ENCODE measurements at places on chromosomes 16 and 17. TPM values are rescaled to one million over a fixed set of nuclear protein-coding genes. Genes with fewer than 3 reads are reported as not detected.
A peak's percentile ranks its signal among the peaks of the same experiment; 100 is the strongest.

The ZNF771 gene
- 5.8 TPM for total RNA-seq

DNA sequence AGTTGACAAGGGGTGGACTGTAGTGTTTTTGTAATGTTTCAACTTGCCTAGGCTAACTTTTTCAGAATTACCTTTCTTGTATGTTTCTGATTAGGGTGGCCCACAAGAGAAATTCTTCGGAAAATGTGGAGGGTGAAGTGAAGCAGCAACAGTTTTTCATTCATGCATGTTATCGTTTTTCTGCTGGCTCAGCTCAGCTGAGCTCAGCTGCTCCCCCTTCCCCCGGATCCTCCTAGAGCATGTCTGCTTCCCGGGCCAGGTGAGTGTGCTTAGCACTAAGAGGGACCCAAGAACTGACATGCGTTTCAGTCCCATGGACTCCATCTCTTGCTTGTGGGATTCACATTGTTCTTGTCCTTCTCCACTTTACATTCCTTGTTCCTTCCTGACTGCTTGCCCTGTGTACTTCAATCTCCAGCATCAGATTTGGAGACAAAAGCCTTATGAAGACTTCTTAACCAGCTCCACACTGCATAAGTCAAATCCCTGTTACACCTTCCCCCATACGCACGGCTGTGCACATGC, 33.6 kb downstream of the SCPEP1 start:
- DNase-seq, result no peak

DNA sequence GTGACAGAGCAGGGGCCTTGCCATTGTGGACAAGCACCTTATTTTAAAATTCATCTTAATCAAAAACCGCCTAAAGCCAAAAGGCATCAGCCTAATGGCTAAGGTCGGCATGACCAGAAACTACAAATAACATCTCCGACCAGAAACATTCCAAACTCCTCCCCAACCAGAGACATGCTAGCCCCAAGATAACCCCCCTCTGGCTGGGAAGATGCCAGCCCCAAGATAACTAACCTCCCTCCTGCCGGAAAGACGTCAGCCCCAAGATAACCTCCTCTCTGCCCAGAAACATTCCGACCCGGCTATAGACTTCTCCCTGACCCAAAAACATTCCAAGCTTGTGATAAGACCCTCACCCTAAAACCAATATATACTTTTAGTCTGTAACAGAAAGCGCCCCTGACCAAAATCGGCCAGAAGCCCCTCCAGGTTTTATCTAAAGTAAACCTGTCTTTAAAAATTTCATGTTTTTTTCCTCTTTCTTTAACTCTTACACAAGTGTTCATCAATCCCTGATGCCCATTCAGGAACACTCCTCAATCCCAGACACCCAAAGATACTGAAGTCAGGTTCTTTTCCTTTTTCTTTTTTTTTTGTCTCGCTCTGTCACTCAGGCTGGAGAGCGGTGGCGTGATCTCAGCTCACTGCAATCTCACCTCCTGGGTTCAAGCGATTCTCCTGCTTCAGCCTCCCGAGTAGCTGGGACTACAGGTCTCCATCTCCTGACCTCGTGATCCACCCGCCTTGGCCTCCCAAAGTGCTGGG, 32.7 kb downstream of the TLE7 start:
- DNase-seq, result no peak

The IL17C gene
- total RNA-seq, result not detected

DNA sequence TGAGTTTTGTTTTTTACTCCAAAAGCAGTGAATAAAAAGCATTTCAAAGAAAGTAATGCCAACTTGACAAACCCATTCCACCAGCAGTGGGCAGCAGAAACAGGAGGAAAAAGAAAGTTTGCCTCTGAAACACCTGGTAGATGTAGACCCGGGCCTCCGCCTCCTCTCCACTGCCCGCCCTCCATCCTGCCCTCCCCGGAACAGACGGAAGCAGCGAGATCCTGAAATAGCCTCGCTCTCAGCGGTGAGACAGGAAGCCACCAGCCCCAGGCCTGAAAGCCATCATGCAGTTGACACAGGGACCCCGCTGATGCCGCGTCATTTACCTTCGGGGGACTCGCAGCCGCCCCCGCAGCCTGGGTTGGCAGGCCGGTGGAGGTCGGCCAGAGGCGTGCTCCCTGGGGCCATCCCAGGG, 67.8 kb downstream of the C16orf78 start:
- peak; percentile 70 for DNase-seq

DNA sequence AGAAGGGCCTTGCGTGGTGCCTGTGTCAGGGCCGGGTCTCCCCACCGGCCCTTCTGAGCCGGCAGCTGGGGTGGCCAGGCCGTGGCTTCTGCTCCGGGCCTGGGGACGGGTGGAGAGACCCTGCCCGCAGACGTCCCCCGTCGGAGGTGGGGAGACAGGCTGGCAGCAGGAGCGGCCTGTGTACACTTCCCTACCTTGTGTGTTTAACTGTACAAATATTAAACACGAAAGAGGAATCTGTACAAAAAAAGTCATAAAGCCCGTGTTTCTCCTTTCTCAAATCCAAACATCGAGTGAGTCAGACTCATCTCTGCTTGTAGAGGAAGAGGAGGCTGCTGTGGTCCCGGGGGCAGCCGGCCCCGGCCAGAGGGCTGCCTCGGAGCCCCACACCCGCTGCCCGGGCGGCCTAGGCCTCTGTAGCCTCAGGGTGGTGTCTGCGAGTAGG, 2.0 kb downstream of the CACNA1H start:
- DNase-seq, result no peak

The PRAC1 gene
- not detected for total RNA-seq

DNA sequence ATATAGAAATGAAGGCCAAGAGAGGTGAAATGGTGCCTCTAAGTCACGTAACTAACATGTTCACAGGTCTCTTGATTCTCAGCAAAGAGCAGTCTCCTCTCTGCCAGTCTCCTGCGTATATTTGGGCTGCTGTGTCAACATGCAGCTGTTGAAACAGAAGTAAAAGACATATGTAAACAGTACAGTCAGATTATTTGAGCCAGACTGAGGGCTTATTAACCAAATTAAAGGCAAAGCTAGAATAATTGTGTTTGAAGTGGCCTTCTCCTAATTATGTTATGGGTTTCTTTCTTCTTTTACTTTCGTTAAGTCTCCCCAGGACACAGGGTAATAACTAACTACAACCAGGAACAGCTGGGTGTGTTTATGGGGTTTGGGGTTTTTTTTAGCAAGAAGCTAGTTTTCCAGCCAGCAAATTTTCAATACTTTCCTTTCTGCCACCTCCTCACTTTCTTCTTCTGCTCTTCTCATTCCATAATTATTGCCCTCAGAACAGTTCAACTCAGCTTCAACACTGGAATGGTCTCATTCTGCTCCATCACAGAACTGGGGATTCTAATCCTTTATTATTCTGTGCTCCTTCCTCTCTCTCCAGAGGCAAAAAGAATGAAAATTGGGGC, 18.4 kb downstream of the G6PC1 start:
- DNase-seq, result no peak

DNA sequence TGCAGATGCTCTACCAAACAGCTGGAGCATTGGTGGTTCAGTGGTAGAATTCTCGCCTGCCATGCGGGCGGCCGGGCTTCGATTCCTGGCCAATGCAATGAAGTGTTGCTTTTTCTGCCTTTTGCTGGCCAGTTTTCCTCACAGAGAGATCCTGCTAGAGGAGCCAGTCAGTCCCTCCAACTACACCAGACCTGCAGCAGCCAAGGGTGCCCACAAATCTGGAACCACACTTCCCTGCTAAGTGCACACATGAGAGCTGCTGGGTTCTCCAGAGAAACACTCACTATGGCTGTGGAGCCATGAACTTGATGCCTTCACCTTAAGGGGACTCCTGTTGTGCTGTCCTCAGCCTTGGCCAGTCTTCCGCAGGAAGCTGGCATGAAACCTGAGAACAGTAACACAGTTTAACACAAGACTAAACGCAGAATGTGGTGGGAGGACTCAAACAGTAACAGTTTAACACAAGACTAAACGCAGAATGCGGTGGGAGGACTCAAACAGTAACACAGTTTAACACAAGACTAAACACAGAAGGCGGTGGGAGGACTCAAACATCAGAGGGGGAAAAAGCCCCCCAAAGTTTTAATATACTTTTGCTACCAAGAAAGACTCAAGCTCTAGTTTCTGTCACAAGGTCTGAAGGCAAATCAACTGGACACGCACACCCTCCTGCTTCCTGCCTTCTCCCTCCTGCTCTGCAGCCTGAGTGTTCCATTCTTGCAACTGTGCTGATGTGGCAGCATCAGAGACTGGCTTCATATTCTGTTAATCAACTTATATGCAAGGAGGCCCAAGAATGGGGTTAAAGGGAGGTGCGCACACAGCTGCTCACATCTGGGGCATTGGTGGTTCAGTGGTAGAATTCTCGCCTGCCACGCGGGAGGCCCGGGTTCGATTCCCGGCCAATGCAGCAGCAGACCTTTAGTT, 12.0 kb downstream of the VAC14 start:
- no peak for DNase-seq

DNA sequence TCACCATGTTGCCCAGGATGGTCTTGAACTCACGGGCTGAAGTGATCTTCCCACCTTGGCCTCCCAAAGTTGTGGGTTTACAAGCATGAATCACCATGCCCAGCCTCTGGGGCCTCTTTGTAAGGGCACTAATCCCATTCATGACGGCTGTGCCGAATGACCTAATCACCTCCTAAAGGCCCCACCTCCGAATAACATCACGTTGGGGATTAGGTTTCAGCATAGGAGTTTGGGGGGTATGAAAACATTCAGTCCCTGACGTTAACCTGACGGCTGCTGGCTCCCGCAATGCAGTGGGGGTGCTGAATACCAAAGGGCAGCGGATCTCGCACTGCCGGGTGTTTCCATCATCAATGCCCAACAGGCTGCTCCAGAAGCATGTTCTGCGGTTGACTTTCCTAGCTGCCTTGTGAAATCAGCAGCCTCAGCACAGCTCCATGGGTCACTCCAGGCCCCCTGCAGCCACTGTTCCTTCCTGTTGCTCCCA, 120.8 kb upstream of the SEC14L1 start:
- DNase-seq, result no peak

The HSD11B2 gene
- total RNA-seq, result 0.53 TPM

DNA sequence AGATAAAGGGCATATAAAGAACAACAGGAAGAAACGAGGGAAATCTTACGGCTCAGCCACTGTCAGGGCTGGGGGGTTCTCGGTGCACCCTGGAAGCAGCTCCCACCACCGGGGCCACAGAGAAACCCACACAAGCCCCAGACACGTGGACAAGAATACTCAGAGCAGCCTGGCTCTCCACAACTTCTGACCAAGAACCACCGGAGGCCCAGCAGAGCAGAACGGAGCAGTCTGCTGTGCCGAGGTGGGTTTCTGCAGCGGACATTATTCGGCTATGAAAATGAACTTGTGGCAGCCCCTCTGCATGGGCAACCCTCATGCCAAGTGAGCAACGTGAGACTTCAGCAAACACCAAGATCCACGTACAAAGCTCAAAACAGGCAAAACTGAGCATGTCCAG, 6.8 kb downstream of the DNASE1 start:
- DNase-seq, result no peak

DNA sequence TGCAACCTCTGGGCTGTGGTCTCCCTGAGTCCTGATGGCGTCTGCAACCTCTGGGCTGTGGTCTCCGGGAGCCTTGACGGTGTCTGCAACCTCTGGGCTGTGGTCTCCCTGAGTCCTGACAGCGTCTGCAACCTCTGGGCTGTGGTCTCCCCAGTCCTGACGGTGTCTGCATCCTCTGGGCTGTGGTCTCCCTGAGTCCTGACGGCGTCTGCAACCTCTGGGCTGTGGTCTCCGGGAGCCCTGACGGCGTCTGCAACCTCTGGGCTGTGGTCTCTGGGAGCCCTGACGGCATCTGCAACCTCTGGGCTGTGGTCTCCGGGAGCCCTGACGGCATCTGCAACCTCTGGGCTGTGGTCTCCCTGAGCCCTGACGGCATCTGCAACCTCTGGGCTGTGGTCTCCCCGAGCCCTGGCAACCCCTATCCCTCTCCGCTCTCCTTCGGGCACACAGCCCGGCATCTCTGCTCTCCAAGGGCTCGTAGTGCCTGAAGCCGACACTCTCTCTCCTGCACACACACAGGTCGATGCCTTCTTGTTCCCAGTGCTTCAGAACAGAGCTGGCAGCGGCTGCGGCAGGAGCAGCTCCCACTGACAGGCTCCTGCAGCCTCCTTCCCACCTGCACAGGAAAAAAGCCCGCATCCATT, 45.6 kb downstream of the METRNL start:
- peak; percentile 66 for DNase-seq

The PERCC1 gene
- 0.81 TPM for total RNA-seq

DNA sequence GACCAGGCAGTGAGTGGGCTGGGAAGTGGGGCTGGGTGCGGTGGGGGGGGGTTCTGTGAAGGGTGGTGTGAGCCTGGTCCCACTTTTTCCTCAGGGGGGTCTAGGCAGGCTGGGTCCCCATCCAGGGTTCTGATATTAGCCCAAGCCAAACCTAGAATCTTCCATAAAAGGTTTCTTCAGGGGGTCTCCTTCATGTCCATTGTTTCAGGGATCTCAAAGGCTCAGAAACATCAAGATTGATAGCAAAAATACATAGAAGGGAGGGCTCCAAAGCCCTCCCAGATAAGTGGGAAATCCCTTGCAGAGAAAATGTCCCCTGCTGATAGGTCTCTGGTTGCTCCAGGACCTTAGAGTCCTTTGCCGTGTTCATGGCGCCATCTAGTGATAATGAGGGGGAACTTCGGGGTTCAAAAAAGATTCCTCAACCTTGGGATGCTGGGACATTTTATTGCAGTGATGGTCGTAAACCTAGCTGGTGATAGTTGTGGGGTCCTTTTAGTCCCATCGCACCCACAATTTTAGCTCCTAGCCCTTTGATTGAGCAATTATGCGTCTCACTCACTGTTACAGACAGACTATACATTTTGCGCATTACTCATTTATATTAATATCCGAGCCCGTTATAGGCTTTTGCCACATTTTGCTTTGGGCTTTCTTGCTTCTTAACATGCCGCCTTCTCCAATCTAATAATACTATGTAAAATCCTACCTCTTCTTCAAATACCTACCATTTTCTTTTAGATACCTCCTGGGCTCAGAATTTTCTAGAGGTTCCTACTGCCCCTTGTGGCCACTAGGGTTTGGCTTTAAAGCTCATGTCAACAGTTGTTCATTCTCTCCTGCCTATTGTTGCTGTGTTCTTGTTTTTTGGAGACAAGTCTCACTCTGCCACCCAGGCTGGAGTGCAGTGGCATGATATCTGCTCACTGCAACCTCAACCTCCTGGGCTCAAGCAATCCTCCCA, 35.1 kb downstream of the IGF2BP1 start:
- peak; percentile 43 for DNase-seq

GRCh38 chr16:76199681-76200220, 77.5 kb upstream of the CNTNAP4 start:
- no peak for DNase-seq

DNA sequence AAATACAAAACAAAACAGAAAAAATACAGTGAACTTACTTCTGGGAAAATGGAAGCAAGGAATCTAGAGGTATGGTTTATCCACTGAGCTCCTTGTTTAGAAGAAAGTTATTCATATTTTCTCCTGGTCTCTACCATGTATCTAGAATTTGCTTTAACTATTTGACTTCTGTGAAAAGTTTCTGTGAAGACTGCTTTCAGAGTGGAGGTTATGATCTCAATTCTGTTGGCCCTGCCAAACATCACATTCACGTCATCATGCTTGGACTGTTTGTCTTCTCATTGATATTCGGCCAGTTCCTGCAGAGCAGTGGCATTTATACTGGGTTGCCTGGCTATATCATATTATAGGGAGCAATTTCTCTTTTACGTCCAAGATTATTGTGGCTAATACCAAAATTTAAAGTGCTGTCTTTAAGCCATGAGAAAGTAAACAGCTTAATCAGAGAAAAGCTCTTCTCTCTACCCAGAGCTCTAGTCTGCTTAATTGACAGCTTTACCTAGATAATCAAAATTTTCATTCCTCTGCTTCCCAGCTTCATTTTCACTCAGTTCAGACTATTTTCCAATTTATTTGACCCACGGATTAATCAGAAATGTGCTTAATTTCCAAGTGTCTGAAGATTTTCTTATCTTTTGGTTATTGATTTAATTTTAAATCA, at the start of gene ABCA8:
Gene ABCA8, minus strand, starts transcription at position 212 of the 661 bp plus-strand sequence. CDS start 13,358 bp downstream, outside the sequence.
- DNase-seq, result no peak

The CMTM3 gene
- total RNA-seq, result 82.4 TPM
